CD4-positive, alpha-beta T cell treated with Interleukin-15 for 1 hour (primary cell): ENCODE measurements at places on chromosomes 4 and X.

- no peak for DNase-seq
These were observed 6.7 kb downstream of the NLGN3 start for GRCh38 chrX:71151366-71151765.

GRCh38 chrX:11269006-11269405 lies 24.2 kb upstream of the AMELX start:
- DNase-seq, result no peak

DNA sequence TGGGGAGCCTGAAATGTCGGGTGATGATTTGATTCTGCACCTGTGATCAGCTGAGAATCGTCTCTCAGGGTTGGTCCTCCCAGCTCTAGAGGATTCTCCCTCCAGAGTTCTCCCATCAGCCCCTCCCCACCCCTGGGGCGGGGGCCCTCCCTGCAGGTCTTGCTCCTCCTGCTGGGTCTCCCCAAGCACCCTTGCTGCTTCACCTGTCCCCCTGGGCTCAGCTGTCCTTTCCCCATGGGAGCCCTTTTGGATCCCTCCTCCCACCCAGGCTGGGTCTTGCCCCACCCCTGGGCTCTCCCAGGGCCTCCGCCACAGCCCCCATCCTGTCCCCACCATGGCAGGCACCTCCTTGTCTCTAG lies 22.2 kb downstream of the PSAPL1 start:
- no peak for DNase-seq

DNA sequence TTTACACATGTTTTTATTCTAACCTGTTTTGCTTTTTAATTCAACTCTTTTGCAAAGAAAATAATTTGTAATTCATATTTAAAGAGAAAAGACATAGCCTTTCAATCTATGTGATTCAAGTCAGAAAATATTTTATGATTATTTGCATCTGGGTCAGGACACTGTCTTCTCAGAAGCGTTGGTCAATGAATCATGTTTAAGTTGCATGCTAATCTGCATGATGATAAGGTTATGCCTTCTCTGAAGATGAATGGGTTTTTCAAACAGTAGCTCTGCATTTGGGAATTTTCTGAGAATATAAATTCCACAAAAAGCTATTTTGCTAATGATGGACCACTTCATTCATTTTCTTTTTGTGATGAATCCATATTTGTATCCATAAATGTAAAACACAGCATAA lies 282.5 kb downstream of the TMA16 start:
- DNase-seq, result no peak

GRCh38 chrX:56762707-56763555 lies 33.9 kb downstream of the NBDY start:
- DNase-seq, result no peak

GRCh38 chr4:38868059-38868960 lies 704 bp downstream of the FAM114A1 start:
- DNase-seq, result no peak

DNA sequence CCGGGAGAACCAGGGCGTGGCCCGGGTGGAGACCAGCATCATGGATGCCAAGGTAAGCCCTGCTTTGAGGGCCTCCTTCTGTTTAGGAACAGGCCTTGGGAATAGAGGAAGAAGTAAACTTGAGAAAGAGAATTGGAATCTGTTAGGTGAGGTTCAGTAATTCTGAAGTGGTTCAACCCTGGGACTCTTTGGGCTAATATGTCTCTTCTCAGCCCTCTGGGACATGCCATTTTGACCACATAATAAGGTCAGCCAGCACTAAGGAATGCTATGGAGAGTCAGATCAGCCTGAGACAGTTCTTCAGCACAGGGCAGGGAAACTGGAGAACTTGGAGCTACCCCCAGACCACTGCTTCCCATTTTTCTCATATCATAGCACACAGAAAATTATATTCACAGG lies 63.3 kb upstream of the PRPS1 start:
- DNase-seq, result no peak

GRCh38 chr4:13601048-13601447 lies 26.5 kb downstream of the BOD1L1 start:
- DNase-seq, result peak; percentile 30

DNA sequence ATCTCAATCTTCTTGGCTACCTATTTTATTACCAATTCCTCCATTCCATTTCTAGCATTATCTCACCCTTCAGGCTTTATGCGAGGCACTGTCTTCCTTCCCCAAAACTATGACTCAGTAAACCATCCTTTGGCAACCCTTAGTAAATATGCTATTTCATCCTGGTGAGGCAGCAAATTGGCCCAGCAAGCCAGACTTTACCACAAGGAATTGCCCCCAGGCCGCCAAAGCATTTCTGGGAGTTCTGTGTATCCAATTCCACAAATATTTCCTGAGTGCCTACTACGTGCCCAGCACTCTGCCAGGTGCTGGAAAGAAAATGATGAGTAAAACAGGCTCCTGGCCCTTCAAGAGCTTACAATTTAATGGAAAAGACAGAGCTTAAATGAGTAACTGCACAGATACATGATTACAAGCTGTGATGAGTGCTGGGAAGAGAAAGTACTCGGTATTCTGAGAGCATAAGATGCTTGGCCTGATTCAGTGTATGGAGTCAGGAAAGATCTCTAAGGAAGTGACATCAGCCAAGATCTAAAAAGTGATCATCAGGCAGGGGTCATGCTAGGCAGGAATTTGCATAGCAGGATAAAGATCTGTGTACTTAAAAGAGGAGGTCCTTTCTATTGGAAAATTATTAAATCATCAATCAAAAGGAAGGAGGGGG lies 193.8 kb downstream of the ADAMTS3 start:
- DNase-seq, result no peak

GRCh38 chr4:158051401-158052235 lies 121.2 kb downstream of the GASK1B start:
- DNase-seq, result no peak

DNA sequence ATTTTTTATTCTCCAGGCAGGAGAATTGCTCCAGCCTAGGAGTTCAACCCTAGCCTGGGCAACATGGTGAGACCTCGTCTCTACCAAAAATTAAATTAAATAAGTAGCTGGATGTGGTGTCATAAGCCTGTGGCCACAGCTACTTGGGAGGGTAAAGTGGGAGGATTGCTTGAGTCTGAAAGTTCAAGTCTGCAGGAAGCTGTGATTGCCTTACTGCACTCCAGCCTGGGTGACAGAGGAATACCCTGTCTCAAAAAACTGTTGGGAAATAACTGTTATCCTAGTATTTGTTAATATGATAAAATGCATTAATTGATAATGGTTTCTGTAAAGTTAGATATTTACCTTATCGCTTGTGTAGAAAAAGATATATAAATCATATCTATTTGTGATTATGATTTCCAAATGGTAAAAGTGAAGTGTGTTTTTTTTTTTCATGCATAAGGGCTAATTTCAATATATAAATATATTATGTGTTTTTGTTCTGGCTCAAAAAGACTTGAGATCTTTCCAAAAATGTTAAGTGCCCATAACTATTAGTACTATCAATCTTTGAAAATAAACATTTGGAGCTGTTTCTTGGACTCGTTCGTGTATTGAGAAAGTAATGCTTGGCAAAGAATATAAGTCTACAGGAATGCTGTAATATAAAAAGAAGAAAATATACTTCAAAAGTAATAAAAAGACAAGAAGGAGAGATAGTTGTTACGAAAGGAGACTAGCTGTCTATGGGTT lies 396.6 kb downstream of the ADGRL3 start:
- no peak for DNase-seq

DNA sequence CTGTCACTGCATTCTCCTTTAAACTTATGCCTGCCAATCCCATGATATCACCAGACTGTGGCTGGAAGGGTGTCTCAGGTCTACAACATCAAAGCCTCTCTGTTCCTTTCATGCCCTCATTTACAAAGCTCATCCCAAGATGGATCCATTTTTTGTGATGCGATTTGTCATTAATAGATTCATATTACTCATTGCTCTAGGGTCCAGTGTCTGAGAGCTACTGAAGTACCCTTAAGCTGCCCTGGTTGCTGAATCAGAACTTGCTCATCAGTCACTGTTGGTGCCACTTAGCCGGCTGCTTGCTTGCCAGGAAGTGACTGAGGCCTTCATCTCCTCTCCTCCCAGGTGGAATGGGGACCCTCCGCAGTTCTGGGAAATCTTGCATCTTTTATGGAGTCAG lies 395.5 kb upstream of the BOD1L1 start:
- no peak for DNase-seq

GRCh38 chr4:13539619-13540445 lies 4.5 kb downstream of the NKX3-2 start:
- no peak for DNase-seq

DNA sequence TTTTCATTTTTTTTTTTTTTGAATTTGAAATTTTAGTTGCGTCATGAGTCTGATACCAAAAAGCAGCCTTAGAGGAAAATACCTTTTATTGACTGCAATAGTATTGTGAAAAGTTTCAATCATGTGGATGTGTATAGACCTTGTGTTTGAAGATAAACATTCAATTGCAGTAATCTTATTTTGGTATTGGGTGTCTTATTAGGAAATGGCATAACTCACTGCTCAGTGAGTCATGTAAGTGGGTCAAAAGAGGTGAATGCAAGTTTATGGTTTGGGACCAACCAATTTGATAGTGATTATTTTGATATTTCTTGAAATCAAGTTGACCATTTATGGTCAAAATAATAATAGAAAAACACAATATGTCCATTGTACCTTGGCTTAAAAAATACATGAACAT lies 627.8 kb upstream of the SLIT2 start:
- no peak for DNase-seq

- no peak for DNase-seq
These were observed 61.2 kb downstream of the FHDC1 start for GRCh38 chr4:152997288-152997687.

DNA sequence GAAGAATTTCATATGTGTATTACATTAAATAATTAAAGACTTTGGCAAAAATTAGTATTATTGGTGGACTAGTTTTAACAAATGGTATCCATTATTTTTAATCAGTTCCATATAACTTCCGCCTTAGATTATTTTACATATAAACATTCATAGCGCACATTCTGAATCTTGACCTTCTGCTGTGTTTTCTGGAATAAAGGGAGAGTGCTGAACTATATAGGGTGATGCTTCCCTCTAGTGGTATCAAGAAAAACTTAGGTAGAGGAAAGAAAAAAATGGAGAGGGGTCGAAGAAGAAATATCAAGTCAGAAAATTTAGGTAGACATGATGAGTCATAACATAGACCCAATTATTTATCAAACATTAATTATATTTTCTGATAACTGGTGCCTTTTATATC lies 155.6 kb upstream of the PACRGL start:
- DNase-seq, result no peak

DNA sequence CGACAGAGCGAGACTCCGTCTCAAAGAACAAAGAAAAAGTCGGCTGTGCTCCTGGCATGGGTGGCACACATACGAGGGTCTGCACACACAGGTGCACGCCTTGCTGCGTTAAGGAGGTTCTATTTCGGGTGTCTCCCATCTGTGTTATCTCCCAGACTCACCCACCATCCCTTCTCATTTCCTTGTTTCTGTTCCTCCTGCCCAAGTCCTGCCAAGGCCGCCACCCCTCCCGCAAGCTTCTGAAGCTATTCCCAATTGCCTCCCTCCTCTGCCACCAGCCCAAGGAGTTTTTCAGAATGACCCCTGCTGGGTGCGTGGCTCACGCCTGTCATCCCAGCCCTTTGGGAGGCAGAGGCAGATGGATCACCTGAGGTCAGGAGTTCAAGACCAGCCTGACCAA lies 6.0 kb upstream of the IL3RA start:
- peak; percentile 16 for DNase-seq

DNA sequence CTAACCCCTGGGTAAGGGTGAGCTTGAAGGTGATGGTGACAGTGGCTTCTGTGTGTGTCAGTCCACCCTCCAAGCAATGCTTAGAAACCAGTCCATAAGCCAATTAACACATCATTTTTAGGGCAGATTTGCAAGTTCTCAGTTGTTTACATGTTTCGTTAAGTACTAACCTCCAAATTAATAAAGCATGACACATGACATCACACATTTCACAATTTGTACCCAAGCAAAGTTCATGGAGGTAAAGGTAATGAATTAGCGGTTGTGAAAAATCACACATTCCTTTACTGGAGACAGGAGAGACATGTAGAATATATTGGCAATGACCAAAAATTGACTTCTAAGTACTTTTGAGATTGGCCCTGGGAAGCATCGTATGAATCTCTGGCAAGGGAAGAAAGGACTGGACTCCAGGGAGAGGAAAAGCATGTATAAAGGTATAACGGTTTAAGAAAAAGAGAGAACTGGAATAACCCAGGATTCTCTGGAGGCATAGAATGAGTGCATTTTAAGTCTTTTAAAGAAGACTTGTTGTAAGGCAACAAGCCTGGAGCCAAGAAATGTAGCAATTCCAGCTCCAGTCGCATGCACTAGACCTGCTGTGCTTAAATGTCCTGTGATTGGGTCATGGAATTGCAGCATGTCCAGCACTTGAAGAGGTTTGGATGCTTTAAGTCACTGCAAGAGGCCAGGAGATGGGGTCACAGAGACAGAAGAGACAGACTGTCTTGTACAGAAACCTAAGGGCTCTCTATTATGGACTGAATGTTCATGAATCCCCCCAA lies 34.1 kb downstream of the TRIM2 start:
- no peak for DNase-seq

DNA sequence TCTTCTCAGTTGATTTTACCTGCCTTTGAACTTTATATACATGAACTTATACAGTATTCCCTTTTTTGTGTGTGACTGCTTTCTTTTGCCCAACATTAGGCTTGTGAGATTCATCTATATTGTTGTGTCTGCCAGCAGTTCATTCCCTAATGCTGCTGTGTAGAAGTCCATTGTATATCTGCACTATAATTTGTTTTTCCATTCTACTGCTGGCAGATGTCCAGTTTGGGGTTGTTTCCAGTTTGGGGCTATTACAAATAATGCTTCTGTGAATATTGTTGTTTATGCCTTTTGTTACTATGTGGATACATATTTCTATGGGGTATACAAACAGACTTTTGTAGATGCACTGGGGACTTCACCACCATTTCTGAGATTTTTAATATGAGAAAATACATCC lies 268.4 kb downstream of the DCTD start:
- DNase-seq, result no peak

GRCh38 chr4:23805450-23805851 lies 84.4 kb downstream of the PPARGC1A start:
- DNase-seq, result no peak

DNA sequence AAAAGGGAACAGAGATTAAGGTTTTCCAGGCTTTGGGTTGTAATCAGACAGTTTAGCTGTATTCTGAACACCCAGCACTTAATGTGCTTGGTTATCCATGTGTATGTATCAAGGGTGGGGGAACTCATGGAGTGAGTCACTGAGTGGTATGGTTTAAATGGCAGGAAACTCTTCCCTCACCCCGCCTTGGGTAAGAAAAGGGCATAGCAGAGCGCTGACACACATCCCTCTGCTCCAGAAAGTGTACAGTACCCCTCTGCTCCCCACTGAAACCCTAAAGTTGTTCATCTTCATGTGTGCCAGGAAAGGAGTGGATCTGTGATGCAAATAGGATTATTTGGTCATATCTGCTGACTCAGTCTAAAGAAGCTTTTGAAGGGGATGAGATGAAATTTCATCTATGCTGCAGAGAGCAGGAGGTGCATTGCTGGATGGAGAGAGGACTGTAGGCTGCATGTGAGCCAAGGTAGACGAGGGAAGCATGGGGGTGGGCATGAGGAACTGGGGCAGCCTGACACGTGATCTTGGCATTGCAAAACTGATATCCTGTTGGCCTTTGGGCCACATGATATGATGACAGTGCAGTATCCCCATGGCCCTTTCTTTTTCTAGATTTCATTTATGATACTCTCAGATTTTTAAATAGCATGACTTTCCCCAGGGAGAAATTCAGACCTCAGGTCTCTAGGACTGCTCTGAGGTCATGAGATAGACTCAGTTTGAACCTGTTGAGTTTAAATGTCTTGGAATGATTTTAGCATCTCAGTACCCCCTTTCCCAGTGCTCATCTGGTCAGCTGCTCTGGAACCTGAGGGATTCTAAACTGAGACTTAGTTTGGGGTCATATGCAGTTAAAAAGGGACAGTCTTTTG lies 84.8 kb downstream of the TMEM164 start:
- DNase-seq, result no peak

GRCh38 chrX:31168551-31168950 lies 96.7 kb upstream of the FTHL17 start:
- no peak for DNase-seq
